ENCODE measurements at places on chromosomes 5 and 9.

DNA sequence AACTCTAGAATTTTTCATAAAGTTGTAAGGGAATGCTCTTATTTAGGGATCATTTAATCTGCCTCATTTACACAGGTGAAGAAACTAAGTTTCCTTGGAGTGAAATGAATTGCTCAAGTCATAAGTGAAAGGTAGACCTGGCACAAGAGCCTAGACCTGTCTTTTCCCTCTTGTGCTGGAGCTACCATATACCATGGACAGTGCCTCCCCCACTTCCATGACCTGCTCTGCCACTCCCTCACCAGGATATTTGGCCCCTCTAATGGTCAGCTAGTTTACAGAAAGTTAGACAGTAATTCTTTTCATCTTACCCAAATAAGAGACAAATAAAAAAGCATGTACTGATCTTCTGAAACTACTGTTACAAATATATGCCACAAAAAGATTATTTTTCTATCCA is 105.5 kb upstream of the ACO1 start:
- no peak for DNase-seq

GRCh38 chr5:169758886-169759285 is 121.8 kb downstream of the DOCK2 start:
- no peak for DNase-seq

- peak; percentile 82 for DNase-seq
Observed at GRCh38 chr9:113624721-113625120, 161.2 kb downstream of the RGS3 start.

GRCh38 chr9:127523312-127523851 is 72.1 kb downstream of the LRSAM1 start:
- no peak for DNase-seq

- DNase-seq, result peak; percentile 75
Observed at GRCh38 chr5:138601444-138601843, 26.2 kb upstream of the HSPA9 start.

- no peak for DNase-seq
Observed at GRCh38 chr5:119353686-119354366, 2.0 kb upstream of the TNFAIP8 start.
